ENCODE measurements at places on chromosomes 13 and 19.

DNA sequence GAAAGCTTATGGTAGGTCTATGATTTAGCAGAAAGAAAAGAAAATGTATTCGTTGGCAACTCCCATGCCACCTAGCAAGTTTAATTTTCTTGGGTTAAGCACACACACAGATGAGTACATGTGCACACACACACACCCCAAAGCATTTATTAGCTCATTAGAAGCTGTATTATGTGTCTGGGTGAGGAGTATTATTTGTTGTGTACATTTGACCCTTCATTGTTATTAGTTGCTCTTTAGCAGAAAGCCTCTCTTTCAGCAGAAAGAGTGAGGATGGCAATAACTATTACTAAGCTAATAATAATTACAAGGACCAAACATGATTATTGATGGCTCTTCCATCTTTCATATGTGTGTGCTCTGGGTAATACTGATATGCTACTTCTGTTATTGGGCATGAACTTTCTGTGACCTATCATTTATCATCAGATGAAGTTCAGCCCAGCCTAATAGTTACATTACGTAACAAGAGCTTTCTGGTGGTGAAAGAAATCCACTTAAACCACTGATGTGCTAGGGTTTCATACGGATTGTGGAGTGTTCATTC lies 177.4 kb upstream of the OBI1 start:
- no peak for DNase-seq

- peak; percentile 76 for DNase-seq
These were observed 55.1 kb upstream of the CLDN10 start for GRCh38 chr13:95497381-95497807.

DNA sequence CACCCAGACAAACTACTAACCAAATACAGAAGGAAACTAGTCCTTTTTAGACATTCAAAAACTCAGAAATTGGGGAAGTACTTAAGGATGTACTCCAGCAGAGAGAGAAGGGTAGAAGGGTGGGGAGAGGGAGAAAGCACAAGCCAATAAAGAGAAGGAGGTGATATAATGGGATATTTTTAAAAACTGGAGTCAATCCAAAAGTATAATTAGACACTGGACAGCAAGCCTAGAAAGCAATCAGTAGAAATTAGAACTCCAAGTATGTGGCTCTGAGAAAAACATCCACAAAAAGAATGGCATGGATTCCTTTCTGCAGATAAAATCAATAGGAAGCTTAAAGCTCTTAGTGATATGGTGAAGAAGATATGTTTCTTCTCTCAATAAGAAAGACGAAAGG lies 55.8 kb downstream of the PEPD start:
- DNase-seq = no peak

DNA sequence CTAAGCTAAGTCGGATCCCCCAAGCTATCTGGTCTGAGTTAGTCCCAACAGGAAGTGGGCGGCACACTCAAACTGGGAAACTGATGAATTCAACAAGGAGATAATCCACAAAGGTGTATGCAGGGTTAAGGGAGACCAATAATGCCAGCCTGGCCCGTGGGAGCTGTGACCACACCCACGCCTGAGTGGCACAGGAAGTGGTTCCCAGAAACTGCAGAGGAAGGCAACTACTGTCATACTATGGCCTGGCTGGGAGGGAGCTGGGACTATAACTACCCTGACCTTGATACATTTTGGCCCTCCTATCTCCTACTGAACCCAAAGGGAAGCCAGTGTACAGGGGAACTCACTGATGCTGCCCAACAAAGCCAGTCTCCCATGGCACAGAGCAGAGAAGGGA lies 85.5 kb upstream of the TDRD3 start:
- DNase-seq = no peak

GRCh38 chr13:51588406-51588949 lies 4.2 kb downstream of the WDFY2 start:
- no peak for DNase-seq

DNA sequence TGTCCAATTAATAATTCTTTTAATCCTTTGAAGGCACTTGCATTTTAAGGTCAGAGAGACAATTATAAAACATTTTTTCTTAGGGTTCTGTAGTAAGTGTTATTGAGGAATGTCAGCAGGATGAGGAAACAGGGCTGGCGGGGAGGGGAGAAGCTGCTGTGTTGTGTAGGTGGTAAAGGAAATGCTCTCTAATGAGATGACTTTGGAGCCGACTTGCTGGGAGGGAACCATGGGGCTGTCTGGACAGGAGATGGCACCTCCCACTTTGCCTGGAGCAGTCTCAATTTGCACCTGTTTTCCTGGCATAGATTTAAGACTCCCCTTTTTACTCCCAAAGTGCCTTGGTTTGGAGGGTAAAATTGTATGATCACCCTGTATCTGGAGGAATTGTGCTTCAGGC lies 230.4 kb downstream of the ATP8A2 start:
- no peak for DNase-seq

DNA sequence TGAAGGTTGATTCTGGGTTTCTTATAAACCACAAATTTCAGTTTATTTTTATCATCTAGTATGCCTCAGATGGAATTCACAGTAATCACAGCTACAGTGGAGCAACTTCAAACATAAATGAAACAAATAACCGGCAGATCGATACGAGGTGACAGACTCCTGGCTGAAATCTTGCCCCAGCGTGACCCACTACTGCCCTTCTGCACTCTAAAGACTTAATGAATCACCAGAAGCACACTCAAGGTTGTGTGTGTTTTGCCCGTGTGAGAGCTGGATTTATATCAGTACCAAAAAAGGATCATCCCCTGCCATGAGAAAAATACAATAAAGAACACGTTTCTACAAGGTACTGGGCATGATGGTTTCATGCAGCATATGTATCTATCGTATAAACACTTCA lies 161.7 kb downstream of the KLF12 start:
- DNase-seq = no peak

DNA sequence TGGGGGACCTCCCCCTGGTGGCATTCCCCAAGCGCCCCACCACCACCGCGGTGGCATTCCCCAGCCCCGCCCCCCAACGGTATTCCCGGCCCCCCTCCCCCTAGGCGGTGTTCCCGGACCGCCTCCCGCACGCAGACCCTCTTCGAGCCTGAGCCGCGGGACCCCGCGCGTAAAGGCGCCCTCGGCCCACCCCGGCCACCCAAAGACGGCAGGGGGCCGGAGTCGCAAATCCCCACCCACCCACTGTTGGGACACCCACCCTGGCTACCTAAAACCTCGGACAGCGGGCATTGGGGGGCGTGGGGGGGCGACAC lies 22.4 kb downstream of the OLFM2 start:
- no peak for DNase-seq

DNA sequence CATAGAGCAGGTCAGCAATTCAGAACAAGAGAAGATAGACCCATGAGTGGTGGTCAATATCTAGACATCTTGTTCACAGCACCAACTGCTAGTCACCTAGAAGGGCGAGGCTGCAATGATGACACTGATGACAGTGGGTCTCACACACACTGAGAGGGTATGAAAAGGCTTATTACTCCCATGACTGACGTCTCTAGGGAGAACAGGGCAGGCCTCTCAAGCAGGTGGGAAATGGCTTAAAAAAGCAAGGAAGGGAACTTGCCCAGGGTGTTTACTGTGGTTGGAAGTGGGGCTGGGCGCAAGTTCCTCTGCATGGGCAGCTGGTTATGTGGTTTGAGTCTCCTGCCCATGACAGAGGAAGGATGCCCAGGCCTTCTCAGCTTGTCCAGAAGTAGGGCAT lies 33.8 kb downstream of the ZNF44 start:
- DNase-seq = no peak

- no peak for DNase-seq
These were observed at the start of gene MAMSTR for GRCh38 chr19:48719263-48720171. Gene MAMSTR (minus strand): TSS chr19:48719725. CDS start chr19:48719031, 694 bp downstream.

- no peak for DNase-seq
These were observed 97.6 kb upstream of the SIAH3 start for GRCh38 chr13:45949161-45949560.

DNA sequence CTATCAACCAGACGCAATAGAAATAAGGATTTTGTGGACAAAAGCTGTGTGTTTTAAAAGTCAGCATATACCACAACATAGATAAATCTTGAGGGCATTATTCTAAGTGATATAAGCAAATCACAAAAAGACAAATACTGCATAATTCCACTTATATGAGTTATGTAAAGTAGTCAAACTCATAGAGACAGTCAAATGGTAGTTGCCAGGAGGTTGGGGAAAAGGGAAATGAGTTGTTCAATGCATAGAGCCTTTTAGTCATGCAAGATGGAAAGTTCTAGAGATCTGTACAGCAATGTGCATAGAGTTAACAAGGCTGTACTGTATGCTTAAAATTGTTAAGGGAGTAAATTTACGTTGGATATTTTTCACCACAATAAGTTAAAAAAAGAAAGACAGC lies 244.7 kb downstream of the DCT start:
- no peak for DNase-seq

GRCh38 chr19:40084948-40085347 lies 5.8 kb downstream of the ZNF780A start:
- DNase-seq = no peak

DNA sequence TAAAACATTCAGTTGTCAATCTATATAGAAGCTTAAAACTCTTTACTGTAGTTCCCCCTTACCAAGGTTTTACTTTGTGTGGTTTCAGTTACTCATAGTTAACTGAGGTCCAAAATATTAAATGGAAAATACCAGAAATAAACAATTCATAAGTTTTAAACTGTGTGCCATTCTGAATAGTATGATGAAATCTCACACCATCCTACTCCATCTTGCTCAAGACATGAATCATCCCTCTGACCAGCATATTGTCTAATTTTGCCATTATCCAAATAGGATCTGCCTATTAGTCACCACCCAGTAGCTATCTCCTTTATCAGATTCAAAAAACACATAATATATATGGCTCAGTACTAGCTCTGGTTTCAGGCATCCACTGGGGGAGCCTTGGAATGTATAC lies 22.4 kb downstream of the ZNF571 start:
- DNase-seq = no peak

DNA sequence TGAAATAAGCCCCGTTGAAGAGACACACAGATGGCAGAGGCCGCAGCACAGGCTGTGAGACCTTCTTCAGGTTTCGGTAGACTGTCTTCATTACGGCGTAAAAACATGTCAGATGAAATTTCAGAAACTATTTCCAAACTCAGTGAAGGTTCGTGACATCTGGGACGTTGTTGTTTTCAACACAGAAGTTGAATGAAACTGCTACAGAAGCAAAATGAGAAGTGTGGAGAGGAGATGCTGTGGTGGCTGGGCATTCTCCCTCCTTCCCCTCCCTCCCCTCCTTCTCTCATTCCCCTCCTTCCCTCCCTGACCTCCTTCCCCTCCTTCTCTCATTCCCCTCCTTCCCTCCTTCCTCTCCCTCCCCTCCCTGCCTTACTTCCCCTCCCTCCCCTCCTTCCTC lies 113.6 kb downstream of the ATP11A start:
- DNase-seq = no peak

DNA sequence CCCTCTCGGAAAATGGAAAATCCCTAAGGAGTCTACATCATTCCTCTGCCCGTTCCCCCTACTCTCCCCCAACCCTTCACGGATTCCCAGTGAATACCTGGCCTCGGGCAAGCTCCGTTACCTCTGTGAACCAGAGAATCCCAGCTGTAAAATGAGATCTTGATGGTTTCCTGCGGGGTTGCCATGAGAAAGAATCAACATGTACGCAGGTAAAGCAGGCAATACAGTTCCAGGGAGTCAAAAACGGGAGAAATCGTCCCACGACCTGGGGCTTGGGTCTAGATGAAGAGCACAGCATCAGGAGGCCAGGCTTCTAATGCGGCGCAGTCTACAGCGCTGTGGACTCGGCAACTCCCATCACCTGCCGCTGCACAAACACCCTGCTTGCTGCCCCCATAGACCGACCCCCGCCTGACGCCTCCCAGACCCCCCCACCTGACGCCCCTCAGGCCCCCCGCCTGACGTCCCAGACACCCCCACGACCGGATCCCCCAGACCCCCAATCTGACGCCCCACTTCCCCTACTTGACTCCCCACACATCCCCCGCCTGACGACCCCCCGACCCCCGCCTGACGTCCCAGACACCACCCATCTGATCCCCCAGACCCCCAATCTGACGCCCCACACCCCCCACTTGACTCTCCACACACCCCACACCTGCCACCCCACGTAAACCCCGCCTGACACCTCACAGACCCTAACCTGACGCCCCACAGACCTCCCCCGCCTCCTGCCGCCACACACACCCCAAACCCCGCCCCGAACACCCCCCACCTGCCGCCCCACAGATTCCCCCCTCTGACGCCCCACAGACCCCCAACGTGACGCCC lies 680 bp downstream of the LIG4 start:
- peak; percentile 20 for DNase-seq

DNA sequence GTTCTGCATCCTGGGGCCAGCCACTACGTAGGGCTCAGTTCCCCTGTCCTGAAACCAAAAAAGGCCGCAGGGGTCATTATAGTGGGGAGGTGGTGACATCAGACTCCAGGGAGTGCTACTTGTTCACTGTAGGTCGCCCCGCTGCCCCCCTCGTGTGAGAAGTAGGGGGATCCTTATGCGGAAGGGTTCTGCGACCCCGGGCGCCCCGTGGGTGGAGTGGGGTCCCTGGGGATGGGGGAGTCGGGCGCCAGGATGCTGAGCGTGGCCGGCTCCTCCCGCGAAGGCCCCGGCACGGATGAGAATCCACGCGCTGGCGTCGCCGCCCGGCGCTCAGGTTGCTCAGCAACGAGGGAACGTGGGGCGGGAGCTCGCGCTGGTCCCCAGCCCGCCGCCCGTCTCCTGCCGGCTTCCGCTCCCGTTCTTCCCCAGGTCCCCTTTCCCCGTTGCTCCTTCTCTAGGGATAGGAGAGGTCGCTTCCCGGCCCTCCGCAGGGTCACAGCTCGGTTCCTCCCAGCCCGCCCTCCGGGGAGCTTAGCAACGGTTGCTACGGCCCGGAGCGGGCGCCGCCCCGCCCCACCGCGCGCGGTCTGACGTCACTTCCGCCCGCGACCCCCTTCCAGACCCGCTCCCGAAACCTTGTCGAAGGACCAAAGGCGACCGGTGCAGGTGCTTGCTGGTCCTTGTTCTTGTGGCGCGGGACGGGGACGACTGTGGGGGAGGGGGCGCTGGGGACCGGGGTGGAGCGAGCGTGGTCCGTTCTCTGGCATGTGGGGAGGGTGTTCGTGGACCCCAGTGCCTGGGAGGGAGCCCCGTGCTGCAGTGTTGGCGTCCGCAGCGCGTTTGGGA lies at the start of gene NAT14:
Gene NAT14 (plus strand): TSS at position 596 of the 846 bp plus-strand sequence. CDS start 521 bp downstream, outside the sequence.
- DNase-seq = no peak

DNA sequence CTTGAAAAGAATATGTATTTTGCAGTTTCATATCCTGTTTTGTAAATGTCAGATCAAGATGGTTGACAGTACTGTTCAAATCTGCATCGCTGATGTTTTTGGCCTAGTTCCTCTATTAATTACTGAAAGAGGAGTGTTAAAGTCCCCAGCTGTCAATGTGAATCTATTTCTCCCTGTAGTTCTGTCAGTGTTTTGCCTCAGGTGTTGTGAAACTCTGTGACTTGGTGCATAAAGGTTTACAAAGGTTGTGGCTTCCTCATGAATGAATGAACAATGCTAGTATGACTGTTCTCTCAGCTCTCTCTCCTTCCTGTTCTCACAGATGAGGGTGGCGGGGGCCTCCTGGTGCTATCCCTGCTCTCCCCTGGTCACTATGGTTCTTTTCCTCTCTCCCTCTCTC lies 142.4 kb downstream of the MYCBP2 start:
- no peak for DNase-seq

GRCh38 chr13:25249001-25249543 lies 38.2 kb downstream of the MTMR6 start:
- peak; percentile 88 for DNase-seq

All from globus pallidus (tissue), 1 donor.